GM13977 (cell line): ENCODE measurements at places on chromosomes 4 and X.

GRCh38 chr4:35038079-35038805 is 1206.1 kb downstream of the ARAP2 start:
- DNase-seq, result no peak

DNA sequence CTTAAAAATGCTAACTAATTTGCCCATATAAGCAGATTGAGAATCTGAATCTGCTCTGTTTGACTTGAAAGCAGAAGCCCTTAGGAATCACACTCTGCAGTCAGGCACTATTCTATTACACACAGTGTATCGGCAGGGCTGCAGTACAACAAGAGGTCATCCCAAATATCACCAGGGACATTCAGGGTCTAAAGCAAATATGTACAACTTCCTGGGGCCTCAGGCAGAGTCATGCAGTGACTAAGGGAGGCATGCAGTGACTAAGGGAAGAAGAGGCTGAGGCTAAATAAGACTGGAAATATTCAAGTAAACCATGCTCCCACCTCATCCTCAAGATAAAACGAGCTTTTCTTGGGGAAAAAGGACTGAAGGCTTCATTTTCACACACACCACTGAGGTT is 20.9 kb downstream of the MAPK10 start:
- DNase-seq, result no peak

GRCh38 chrX:44039556-44039955 is 66.4 kb upstream of the NDP start:
- DNase-seq, result no peak

- DNase-seq, result no peak
Observed at GRCh38 chr4:4549534-4549933, 7.7 kb upstream of the STX18 start.

DNA sequence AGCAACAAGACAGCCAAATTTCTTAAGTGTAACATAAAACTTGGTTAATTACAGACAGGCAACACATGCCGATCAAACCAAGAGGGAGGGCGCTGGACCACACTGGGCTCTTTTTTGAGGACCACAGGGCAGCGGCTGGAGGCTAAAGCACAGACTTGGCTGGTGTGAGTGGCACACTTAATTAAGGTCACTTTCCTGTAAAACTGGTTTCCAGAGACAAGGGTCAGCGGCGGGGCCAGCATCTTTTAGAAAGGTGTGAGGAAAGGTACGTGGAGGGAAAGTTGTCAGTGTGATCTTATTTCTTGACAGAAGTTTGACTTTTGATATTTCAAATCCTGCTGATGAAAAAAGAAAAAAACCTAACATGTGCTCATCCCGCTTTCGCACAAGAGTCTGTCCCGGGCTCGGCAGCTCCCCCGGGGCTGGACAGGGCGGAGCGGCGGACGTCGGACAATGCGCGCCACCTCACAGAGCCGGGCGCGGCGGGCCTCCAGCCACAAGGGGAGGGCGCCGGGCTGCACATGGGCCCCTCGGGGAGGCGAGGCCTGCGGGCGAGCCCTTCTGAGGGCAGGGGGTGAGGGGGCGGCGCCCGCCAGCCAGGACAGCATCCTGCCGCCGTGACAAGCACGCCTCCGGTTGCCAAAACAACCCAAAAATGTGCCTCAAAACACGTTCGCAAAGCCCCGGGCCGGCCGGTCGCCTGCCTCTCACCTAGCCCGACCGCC is 660 bp upstream of the HSPA4L start:
- DNase-seq, result peak; percentile 12

GRCh38 chr4:84481860-84482245 is 17.2 kb downstream of the NKX6-1 start:
- DNase-seq, result no peak

DNA sequence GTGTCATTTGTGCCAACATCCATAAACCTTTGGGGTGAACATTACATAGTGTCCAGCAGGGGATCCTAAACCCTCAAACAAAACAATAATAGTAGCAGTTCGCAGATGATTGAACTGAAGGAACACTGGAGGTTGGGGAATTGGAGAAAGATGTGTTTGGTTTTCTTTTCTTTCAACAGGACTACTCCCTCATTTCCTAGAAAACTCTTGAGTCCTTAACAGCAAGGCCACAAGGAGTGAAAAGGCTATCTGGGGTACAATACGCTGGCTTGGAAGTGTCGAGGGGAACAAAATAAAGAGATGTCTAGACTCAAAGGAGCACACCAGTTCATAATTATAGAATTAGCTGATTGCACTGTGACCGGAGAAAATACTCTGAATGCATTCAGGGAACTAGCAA is 72.1 kb downstream of the IDS start:
- no peak for DNase-seq

- DNase-seq, result no peak
Observed at GRCh38 chrX:42128587-42128986, 205.2 kb upstream of the CASK start.

- no peak for DNase-seq
Observed at GRCh38 chrX:11941571-11941970, 183.5 kb downstream of the MSL3 start.

GRCh38 chr4:54256491-54257486 is 27.7 kb downstream of the PDGFRA start:
- no peak for DNase-seq

GRCh38 chr4:24179201-24179840 is 289.5 kb upstream of the PPARGC1A start:
- DNase-seq, result no peak

- DNase-seq, result no peak
Observed at GRCh38 chr4:79014230-79014629, 75.0 kb upstream of the PAQR3 start.

GRCh38 chr4:128345650-128346049 is 58.0 kb upstream of the PGRMC2 start:
- DNase-seq, result no peak

DNA sequence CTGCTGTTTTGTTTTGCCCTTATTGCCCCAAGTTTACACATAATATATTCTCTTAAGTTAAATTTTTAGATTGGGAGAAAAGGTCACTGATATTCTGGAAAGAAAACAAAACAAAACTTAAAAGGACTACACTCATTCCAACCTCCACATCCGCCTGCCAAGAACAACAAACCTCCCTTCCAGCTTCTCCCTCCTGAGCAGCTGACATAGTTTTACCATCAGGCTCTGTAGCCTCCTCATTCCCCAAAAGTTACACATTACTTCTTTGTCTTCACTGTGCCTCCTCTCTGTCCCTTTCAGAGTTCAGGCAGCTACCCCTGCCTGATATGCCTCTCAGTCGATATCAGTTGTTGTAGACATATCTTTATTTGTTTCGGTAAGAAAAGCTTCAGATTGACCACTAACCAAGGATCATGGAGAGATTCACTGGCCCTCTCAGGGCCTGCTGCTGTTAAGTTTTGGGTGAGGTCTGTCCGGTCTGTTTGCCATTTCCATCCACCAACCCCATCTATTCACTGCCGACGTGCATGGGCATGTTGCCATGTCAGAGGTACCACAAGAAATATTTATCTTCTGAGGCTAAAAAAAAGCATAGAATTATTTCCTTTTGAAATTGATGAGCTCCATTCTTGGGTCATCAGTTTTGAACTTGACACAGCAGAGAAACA is 164.1 kb downstream of the GASK1B start:
- no peak for DNase-seq

DNA sequence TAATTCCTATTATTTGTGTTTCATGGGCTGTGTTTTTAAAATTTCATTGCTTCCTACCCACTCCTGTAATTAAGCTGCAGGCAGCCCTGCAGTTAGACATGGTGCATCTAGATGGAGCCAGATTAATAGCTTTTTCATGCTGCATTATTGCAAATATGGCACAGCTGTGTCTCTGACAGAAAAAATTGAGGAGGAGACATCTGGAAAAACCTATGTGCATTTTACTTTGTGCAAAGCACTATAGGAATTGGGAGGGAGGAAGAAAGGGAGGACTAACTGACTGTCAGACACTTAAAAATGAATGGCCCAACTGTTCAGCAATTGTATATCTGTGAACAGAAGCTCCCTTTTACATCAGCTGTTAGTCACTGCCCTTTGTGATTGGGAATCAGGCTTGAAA is 8.1 kb upstream of the RPGR start:
- DNase-seq, result no peak

GRCh38 chr4:136489101-136489500 is 1043.2 kb downstream of the PCDH18 start:
- DNase-seq, result no peak

- no peak for DNase-seq
Observed at GRCh38 chr4:172596206-172596605, 572.4 kb upstream of the GALNT7 start.

DNA sequence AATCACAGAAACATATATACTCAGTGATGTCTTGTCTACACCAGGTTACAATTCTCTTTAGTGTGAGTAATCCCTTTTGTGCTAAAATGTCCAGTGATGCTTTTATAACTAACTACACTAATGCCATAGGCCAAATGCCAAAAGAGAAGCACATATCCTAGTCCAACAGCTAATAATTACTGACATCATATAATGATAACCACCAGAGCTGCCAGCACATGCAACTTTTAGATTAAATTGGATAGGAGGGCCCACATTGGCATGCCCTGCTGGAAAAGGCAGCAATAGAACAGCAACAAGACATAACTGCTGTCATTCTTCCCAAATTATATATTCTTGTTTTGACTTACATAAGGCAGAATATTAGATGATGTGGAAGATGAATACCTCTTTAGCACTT is 238.8 kb downstream of the KCNIP4 start:
- no peak for DNase-seq

DNA sequence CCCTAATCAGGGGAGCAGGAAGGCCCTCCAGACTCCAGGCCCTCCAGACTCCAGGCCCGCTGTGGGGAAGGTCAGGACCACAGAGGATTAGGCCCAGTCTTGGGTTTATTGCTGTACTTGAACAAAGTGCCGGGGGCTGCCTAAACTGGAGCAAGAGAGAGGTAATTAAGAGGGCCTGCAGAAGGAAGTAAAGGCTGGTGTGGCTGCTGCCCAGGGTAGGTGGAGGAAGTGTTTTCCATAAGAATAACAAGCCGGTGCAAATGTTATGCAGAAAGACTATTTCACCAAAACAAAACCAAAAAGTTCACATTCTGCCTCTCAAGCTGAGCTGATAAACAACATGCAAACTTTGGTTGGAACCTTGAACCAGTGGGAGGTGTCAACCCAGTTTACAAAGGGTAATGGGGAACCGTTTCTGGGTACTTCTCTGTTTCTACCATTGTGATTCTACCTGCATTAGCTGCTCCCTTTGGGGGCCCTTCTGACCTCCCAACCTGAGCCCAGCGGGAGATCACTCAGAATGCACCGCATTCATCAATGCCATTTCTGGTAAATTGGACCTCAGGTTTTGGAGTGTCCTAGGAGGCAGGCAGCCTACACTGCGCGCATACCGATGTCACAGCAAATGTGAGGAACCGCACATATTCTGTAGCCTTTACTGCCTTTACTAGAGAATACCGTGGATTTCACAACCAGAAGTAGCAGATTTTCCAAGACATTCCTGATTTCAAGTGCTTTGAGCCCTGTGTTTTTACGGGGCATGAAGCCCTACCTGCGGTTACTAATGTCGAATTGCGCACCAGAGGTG is 59.7 kb upstream of the BCOR start:
- DNase-seq, result no peak

- DNase-seq, result peak; percentile 23
Observed at GRCh38 chr4:81905971-81906370, 434.3 kb upstream of the RASGEF1B start.

DNA sequence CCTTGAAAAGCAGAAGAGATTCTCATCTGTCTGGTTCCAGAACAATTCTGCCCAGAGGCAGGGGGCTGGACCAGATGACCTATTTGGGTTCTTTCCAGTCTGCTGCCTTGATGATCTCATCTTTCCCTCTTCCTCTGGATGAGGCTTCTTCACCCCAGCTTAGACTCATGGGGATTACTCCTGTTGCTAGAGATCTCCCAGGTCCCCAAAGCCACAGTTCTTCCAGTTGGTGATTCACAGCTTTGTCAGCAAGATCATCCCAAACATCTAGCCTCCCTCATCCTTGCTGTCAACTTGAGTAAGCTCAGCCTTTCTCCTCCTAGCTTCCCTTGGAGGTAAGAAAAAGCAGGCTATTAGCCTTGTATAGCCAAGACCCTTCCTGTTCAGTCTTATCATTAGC is 64.2 kb upstream of the PJA1 start:
- DNase-seq, result no peak

GRCh38 chrX:43702079-43702524 is 46.0 kb downstream of the MAOA start:
- no peak for DNase-seq

GRCh38 chr4:184959309-184959708 is 59.0 kb upstream of the HELT start:
- no peak for DNase-seq

GRCh38 chr4:3226467-3226866 is 22.5 kb upstream of the MSANTD1 start:
- no peak for DNase-seq

GRCh38 chrX:2609431-2610238 is 81.5 kb upstream of the CD99 start:
- DNase-seq, result no peak

- no peak for DNase-seq
Observed at GRCh38 chr4:48970471-48970921, 15.6 kb upstream of the CWH43 start.

- no peak for DNase-seq
Observed at GRCh38 chr4:15110120-15110571, 107.9 kb downstream of the CPEB2 start.

DNA sequence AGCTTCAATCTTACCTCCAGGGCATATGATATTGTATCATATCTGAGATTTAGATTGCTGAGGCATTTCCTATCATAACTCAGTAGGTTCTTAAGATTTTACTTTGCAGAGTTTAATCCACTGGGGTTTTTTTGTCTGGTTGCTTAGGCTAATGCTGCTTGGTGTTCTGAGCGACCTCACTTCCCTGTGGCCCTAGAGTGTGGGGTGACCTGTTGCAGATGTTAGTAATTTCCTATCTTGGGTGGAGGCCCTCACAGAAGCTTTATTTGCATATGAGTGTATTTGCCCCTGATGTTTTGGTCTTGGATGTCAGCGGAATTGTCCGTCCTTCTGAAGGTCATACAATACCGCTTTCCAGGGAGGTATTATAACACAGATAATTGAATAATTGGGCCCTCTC is 137.1 kb downstream of the NDST3 start:
- no peak for DNase-seq

- DNase-seq, result no peak
Observed at GRCh38 chrX:20060961-20061748, 55.6 kb downstream of the MAP7D2 start.

DNA sequence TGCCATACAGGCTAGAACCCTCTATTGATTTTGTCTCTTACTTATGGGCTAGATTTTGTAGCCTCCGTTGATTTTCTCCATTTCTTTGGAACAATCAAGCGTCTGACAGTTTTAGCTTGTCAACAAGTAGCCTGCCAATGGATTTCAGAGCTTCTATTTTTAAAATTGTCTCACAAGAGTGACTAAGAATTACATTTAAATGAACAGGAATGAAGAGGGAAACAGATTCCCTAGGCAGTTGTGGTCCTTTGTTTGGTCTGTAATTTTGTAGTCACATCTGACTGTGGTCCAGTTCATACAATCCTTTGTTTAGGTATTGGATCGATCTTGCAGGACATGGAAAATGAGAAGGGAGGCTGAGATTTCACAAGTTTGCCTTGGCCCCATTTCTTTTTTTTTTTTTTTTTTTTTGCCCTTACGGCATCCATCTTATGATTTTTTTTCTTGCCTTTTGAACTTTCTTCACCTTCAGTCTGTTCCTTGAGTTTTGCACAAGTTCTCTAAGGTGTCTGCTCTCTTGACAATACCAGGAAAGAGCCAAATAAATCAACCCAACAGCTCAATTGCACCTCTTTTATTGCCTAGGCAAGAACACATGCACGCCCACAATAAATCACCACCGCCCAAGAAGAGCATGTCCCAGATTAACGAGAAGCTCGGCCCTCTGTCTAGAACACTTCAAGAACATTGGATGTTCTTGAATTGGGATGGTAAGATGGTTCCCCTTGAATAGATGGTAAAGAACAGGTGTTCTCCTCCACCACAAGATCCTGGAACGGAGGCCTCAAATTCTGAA is 86.5 kb upstream of the EGFL6 start:
- no peak for DNase-seq
